ENCODE measurements at places on chromosomes 11 and 22.

DNA sequence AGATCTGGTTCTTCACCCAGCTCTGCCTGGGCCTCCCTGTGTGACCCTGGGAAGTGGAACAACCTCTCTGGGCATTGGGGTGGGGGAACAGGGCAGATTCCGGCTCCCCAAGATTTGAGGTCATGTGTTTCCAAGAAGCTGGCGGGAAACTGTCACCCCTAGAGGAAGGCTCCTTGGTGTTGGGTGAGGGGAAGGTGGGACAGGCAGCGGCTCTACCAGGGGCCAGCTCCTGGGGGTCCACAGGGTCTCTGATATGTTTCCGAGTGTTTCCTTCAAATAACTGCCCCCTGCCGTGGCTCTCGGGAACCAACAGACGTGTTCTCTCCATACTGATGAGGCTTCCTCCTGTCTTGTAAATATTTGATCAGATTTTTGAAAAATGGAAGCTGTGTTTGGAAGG lies 78.5 kb downstream of the MPPED1 start:
- DNase-seq, result no peak

- no peak for DNase-seq
These were observed 710 bp downstream of the MTCH2 start for GRCh38 chr11:47641600-47642098.

GRCh38 chr11:34819740-34820482 lies 96.3 kb downstream of the APIP start:
- no peak for DNase-seq

GRCh38 chr11:86978756-86979608 lies 23.8 kb upstream of the FZD4 start:
- DNase-seq, result no peak

DNA sequence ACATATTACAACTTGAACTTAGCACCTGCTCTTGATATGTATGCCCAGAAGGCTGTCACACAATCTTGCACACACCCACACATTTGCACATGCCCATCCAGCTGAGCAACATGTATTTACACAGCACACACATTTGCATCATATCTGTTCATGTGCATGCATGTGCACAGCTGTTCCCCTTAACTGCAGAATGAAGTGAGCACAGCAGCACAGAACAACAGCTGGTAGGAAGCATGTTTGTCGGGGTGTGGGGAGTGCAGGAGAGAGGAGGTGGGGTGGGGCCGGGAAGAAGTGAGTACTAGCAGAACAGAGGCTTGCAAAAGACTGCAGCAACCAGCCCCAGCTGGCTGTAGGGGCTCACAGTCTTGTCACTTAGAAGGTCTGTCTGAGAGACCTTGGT lies 296.5 kb downstream of the KIRREL3 start:
- DNase-seq, result no peak

DNA sequence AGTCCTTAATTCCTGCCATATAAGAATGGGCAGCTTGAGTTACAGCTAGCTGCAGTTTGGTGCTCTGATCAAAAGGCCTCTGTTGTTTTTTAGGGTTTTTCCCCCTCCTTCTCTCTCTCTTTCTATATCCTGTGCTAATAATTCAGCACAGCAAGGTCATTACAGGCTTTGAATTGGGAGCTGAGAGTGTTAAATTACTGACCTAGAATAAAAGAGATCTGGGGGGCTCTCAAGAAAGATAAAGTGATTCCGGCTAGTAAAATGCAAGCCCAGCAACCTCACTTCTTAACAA lies 84.9 kb downstream of the CSTPP1 start:
- no peak for DNase-seq

- no peak for DNase-seq
These were observed 35.3 kb downstream of the NEU3 start for GRCh38 chr11:75024068-75024449.

DNA sequence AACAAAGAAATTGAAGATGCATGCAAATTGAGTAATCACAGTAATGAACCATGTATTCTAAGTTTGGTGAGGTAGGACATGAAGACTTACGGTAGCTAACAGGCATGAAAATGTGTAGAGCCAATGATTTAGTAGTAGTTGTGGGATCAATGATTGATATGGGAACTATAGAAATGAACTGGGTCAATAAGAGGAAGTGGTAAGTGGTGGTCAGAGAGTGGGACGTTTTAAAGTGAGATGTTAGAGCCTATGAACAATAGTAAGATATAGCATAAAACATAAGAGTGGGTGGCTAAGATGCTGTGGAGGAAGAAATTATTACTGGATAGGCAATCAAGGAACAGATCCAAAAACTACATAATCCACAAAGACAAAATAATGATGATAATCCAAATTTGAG lies 45.0 kb downstream of the DLG2 start:
- no peak for DNase-seq

DNA sequence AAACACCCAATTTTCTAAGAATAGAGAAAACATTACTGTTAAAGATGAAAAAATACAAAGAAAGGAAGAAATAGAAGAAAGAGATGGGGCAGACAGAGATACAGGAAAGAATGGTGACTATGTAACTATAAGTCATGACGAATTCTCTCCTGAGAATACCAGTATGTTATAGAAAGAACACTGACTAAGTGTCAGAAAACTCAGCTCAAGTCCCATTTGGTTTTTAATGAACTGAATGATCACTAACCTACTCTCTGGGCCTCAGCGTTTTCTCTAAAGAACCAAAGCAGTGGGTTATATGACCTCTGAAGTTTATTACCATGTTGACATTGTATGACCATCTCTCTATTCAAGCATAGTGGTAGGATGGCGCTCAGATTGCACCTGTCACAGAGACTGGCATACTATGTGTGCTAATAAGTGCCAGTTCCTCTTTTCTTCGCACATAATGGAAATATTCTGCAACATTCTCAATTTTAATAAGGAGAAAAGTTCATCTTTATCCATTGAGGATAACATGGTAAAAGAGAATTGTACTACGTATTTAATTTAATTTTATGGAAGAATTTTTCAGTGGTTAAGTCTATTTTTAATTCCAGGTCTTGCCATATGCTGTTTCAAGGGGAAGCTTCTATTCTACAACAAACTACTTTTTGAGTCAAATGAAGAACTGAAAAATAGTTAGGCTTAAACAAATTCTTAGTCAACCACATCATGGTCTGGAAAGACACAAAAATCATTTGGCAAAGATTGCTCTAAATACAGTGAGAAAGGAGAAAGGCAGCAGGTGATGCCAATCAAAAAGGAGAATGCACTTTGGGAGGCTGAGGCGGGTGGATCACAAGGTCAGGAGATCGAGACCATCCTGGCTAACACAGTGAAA lies 25.0 kb upstream of the EED start:
- no peak for DNase-seq
